Suprapubic skin (tissue), 4 donors: ENCODE measurements at places on chromosomes 4 and X. TPM values are rescaled to one million over a fixed set of nuclear protein-coding genes. Genes with fewer than 3 reads are reported as not detected.

DNA sequence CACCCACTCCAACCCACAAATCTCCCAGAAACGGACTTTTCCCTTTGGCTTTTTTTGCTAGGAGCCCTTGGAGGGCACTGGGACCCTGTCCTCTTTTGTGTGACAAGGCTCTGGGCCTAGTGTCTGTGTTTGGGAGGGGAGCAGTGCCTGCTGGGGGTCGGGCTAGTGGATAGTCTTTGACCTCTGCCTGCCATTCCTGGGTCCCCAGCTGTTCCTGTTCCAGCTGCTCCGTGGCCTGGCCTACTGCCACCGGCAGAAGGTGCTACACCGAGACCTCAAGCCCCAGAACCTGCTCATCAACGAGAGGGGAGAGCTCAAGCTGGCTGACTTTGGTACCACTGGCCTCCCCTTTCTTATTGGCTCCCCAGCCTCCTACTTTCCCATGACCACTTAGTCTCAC is 6.7 kb upstream of the USP11 start:
- peak; percentile 44 for DNase-seq

DNA sequence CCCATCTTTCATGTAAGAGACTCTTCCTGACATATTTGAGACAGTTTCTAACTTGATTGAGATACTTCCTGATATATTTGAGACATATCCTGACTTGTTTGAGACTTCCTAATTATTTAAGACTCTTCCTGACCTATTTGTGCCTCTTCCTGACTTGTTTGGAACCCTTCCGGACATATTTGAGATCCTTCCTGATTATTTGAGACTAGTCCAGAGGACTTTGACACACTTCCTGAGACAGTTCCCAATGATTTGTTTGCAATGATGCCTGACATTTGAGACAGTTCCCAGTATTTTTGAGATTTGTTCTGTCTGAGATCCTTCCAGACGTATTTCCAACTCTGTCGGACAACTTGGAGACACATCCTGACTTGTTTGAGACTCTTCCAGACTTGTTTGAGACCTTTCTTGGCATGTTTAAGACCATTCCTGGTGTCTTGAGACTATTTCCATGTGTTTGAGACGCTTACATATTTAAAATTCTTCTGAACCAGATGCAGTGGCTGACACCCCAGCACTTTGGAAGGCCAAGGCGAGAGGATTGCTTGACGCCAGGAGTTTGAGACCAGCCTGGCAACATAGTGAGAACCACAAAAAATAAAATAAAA is 118.9 kb upstream of the USP9X start:
- DNase-seq = no peak

- DNase-seq = no peak
Measured at GRCh38 chr4:11663114-11663513, 234.4 kb upstream of the HS3ST1 start.

DNA sequence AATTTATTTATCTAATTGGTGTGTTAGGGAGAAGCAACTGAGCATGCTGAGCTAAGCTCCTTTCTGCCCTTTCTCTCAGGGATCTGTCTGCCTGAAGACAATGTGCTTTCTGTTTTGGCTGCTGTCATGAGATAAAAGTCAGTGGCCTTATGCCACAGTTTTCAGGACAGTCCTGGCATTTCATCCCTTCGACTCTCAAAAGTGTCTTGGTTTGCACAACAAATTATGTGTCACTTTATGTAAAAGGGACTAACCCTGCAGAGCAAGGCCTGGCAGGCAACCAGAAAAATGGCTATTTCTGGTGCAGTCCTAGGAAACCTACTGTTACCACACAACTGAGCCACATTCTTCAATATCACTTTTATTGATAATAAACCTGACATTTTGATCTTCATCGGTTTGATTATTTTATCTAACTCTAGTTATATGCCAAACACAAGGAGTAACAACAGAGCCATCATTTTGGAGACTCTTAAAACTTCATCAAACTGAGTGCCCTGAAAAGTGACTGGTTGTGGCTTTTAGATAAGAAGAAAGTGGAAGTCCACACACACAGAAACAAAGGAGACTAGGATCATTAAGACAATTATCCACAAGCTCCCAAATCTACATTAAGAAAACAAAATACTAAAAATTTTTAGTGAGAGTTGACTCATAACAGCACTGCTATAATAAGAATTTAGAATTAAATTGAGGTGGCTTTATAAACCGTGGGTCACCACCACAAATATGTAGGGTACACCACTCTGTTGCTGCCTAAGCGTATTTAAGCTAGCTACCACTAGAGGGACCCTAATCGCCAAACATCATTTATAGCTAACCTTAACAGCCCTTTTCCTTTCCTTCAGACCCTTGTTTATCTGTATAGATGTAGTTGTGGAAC is 95.9 kb upstream of the PTPN13 start:
- no peak for DNase-seq

DNA sequence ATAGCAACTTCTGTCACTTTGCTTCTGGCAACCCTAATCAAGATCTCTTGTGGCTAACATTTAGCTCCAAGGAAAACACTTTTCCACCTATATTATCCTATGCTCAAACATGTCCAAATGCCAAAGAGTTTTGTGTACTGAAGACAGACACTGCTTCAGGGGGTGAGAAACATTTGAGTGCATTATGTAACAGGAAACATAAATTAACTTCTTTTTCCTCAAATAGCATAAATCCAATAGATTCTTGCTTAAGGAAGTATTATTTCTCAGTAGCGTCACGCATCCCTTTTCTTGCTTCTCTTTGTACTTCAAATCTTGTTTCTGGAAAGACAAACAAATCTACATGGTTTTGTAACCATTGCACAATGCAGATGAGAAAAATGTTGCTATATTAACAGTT is 839.1 kb downstream of the GLUD2 start:
- no peak for DNase-seq

Gene TCEAL6
- total RNA-seq = not detected

Gene STATH
- total RNA-seq = not detected
